ENCODE measurements at places on chromosomes 1 and 21.

DNA sequence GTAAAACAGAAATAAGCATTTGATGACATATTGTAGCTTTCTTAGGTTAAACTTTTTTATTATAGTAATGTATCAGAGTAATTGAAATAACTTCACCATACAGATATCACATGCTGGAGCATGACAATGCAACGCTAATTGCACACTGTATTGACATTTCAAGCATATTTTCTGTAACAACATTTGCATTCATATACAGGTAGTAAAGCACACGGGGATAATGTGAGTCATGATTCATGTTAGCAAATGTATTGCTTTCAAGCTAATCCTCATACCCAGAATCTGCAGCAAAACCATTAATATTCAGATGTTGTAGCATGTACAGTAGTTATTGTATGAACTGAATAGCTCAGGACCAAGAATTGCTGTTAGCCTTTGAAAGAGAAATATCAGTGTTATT, 133.9 kb downstream of the TTLL7 start:
- DNase-seq = no peak

GRCh38 chr1:60171801-60172200, 98.2 kb upstream of the C1orf87 start:
- no peak for DNase-seq

GRCh38 chr1:6016191-6016865, 24.1 kb upstream of the NPHP4 start:
- DNase-seq = no peak

GRCh38 chr1:1014799-1015681, 1.7 kb downstream of the ISG15 start:
- no peak for DNase-seq

DNA sequence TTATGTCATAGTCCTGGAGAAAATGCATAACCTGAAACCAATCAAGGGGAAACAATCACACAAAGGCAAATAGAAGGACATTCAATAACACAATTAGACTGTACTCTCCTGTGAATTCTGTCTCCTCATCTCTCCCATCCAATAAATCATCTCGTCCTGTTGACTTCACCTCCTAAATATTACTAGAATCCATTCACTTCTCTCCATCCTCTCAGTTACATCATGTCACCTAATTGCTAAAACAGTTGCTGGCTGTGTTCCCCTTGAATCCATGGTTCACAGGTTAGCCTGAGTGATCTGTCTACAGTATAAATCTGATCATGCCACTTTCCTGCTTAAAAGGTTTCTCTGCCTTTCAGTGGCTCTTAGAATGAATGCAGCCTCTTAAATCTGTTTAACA, 220.2 kb downstream of the TGFB2 start:
- DNase-seq = no peak

DNA sequence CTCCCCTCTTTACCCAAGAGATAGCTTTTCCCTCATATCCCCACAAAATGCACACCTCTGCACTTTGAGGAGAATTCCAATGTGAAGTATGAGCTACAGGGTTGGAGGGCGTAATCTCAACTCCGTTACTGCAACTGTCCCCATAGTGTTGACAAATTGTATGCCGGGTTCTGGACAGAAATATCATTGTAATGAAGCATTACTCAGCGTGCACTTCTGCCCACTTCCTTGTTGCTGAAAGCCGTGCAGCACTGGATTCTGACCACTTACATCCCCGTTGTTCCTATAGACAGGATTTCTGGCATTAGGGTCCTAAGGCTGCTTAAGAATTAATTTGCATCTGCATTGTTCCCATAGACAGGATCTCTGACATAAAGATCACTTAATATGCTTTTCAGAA, 205.6 kb downstream of the RHOU start:
- DNase-seq = no peak

DNA sequence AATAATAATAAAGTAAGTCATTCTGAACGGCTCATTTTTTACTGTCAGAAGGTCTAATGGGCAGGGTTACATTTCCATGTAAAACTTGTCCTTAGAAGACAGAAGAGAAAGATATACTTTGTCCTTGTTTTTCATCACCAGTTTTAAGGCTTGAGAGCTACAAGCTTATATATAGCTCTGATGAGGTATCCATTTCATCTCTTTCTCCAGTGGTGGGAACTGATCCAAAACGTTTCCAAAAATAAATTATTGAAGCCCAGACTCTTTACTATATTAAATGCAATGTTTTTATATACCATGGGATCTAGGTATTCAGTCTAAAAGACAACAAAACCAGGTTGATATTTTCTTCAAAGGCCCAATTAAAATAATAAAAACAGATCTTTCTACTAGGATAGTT, 8.7 kb downstream of the B3GALNT2 start:
- no peak for DNase-seq

DNA sequence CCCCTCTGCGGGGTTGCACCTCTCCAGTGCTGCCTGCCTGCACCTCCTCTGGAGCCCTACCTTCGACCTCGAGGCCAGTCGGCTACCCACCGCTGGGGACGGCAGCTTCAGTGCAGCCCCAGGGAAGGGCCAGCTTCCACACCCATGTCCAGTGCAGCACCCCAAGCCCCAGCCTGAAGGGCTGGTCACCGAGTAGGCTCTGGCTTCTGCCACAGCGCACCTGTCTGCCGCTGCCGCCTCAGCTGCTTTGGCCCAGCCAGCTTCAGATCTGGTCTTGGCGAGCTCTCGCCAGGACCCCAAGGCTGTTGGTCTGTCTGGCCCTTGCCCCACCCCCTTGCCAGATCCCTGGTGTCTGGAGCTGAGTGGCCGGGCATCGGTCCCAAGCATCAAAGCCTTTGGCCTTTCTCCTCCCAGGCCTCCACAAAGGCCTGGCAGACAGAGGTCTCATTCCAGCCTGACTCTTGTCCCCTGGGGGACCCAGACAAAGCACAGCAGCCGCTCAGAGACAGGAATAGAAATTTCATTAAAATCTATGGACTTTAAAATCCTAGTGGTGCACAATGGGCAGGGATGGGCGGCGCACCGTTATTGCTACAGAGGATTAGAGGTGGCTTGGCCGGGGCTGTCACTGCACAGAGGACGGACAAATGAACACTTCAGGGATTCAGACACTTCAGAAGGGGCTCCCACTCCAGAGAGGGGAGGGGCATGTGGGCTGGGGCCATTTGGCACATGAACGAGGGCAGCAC, 4.8 kb downstream of the CCDC24 start:
- DNase-seq = no peak

- DNase-seq = no peak
These were observed 34.5 kb downstream of the WNT3A start for GRCh38 chr1:228041316-228041715.

DNA sequence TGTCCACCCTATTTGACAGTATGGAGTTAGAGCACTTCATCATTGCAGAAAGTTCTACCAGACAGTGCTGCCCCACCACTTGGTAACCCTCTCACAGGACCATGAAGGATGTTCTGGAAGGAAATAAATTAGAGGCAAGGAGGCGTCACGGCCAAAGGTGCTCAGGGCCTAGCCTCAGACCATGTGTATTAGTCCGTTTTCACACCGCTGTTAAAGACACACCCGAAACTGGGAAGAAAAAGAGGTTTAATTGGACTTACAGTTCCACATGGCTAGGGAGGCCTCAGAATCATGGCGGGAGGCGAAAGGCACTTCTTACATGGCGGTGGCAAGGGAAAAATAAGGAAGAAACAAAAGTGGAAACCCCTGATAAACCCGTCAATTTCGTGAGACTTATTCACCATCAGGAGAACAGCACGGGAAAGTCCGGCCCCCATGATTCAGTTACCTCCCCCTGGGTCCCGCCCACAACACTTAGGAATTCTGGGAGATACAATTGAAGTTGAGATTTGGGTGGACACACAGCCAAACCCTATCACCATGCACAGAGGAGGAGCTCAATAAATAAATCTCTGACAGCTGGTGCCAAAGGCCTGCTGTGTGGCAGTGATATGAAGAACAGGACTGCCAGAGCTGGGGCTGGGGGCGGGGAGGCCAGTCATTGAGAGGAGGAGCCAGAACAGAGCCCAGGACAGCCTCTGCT, 75.8 kb downstream of the FHAD1 start:
- DNase-seq = no peak

- no peak for DNase-seq
These were observed 91.2 kb downstream of the TNFSF18 start for GRCh38 chr1:172959571-172959970.

DNA sequence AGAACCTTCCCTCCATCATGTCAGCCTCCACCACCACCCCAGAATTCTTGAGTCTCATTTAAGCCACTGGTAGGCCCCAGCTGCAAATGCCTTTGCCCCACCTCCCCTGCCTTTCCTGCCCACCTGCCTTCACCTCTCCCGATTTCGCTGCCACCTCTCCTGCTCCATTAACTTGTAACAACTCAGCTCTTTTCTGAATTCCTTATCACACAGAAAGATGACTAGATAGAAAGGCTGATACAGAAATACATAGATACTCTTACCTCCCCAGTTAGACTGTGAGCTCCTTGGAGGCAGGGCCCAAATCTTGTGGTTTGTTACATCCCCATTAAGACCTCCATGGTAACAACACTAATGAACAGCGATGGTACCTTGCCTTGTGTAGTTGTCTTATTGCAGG, 69.5 kb downstream of the ATP5PO start:
- DNase-seq = no peak

Data from hematopoietic multipotent progenitor cell (in vitro differentiated cells).